ENCODE measurements at places on chromosomes 3 and 15. TPM values are rescaled to one million over a fixed set of nuclear protein-coding genes. Genes with fewer than 3 reads are reported as not detected.

The XCR1 gene
- 0.05 TPM for total RNA-seq

- H3K27me3 ChIP-seq: no peaks in the 10 kb centered on the region
- H3K27ac ChIP-seq: peak overlapping the region; percentile 70
- H3K4me3 ChIP-seq: no peak overlapping the region
- peaks cover 65% of the 10 kb centered on the region for H3K36me3 ChIP-seq
- no peak for DNase-seq
These were observed 3.9 kb downstream of the RPL35A start for GRCh38 chr3:197953881-197954280.

- no peaks in the 10 kb centered on the region for H3K36me3 ChIP-seq
- DNase-seq: no peak
- peaks cover 35% of the 10 kb centered on the region for H3K27me3 ChIP-seq
- H3K27ac ChIP-seq: no peak overlapping the region
- H3K4me1 ChIP-seq: peaks cover 25% of the 10 kb centered on the region
These were observed 2.9 kb downstream of the FMN1 start for GRCh38 chr15:33191591-33191990.

The SMCO1 gene
- total RNA-seq: not detected

GRCh38 chr15:60350108-60350507, 47.7 kb downstream of the ANXA2 start:
- peaks cover 4% of the 10 kb centered on the region for H3K4me1 ChIP-seq
- H3K27me3 ChIP-seq: no peaks in the 10 kb centered on the region
- no peak overlapping the region for H3K27ac ChIP-seq
- DNase-seq: no peak
- H3K36me3 ChIP-seq: peaks cover 58% of the 10 kb centered on the region
- H3K4me3 ChIP-seq: no peak overlapping the region

GRCh38 chr3:38116471-38117162, 20.3 kb downstream of the ACAA1 start:
- H3K36me3 ChIP-seq: peaks cover 8% of the 10 kb centered on the region
- H3K4me1 ChIP-seq: no peaks in the 10 kb centered on the region
- no peak overlapping the region for H3K27ac ChIP-seq
- DNase-seq: no peak
- H3K4me3 ChIP-seq: no peak overlapping the region
- no peaks in the 10 kb centered on the region for H3K27me3 ChIP-seq

The CFAP100 gene
- total RNA-seq: not detected

- DNase-seq: no peak
- no peaks in the 10 kb centered on the region for H3K4me1 ChIP-seq
- H3K4me3 ChIP-seq: no peak overlapping the region
- peaks cover 15% of the 10 kb centered on the region for H3K27me3 ChIP-seq
- no peaks in the 10 kb centered on the region for H3K36me3 ChIP-seq
- no peak overlapping the region for H3K27ac ChIP-seq
These were observed 101.7 kb upstream of the CCDC54 start for GRCh38 chr3:107275511-107275910.

DNA sequence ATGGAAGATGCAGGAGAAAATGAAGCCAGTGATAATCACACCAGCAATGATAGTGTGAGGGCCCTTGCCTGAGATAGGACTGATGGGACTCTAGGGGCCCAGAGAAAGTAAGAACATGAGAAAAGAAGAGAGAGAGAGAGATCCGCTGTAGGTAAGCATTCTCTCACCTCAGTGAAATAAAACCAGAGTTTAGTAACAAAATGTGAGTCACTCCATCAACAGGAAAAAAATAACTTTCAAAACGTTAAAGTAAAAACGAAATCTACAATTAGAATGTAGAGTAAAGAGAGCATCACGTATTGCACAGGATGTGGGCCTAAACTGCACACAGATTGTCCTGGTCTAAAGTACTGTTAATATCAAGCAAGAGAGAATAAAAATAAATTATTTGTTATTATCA, 6.8 kb upstream of the PRSS50 start:
- no peaks in the 10 kb centered on the region for H3K36me3 ChIP-seq
- H3K27me3 ChIP-seq: peaks cover 6% of the 10 kb centered on the region
- H3K27ac ChIP-seq: no peak overlapping the region
- H3K4me1 ChIP-seq: peaks cover 3% of the 10 kb centered on the region
- peak; percentile 7 for DNase-seq

- peaks cover 7% of the 10 kb centered on the region for H3K4me1 ChIP-seq
- H3K4me3 ChIP-seq: no peak overlapping the region
- H3K27ac ChIP-seq: no peak overlapping the region
- DNase-seq: no peak
These were observed 4.8 kb upstream of the CDAN1 start for GRCh38 chr15:42741710-42742109.

The SCAANT1 gene
- total RNA-seq: not detected

DNA sequence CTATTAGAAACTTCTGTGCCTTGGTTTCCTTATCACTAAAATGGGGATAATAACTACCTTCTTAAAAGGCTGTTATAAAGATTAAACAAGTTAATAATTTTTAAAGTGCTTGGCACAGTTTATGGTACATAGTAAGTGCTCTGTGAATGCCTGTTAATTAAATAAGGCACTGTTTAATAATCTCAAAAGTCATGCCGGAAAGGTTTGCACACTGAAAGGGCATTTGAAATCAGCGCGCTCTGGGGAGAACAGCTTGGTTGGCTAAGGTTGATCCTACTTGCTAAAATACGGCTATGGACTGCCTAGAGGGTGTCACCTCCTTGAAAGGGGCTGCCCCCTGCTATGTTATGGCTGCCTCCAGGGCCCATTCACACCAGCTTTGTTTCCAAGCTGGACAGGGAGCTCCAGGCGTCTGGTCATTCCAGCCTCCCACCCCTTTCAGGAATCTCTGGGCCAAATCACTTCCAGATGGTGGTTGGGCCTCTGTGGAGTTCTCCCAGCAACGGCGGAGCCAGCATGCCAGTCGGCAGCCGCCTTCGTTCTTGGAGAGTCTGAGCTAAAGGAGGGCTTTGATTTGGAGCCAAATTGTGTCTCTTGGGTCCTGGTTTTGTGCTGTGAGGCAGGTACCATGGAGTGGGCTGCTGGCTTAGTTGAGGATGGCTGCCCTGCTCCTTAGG, 5.9 kb downstream of the FLNB start:
- H3K4me3 ChIP-seq: no peak overlapping the region
- H3K4me1 ChIP-seq: peaks cover 27% of the 10 kb centered on the region
- no peaks in the 10 kb centered on the region for H3K36me3 ChIP-seq
- DNase-seq: no peak
- H3K27me3 ChIP-seq: no peaks in the 10 kb centered on the region

The BCL2A1 gene
- 111 TPM for total RNA-seq

DNA sequence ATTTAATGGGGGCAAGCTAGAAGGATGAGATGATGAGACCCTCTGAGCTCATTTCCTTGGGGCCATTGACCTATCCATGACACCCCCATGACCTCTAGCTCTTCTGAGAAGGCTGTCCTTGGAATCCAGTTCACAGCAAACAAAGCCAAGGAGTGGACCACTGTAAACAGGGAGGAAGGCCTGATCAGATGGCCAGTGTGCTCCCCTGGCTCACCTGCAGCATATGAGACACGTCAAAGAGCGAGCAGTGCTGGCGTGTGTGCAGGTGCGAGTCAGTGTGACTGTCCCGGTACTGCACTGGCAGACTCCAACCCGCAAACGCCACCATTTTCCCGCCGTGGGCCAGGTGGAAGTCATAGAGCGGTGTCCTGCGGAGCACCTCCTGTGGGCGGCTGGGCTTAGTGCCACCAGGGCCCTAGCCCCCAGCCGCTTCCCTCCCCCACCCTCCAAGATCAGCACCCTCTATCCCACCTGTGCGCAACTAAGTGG, 339 bp downstream of the AMT start:
- H3K27me3 ChIP-seq: no peaks in the 10 kb centered on the region
- DNase-seq: no peak
- H3K36me3 ChIP-seq: peaks cover 7% of the 10 kb centered on the region
- no peak overlapping the region for H3K4me3 ChIP-seq
- H3K4me1 ChIP-seq: peaks cover 46% of the 10 kb centered on the region

GRCh38 chr3:72034986-72035385, 250.0 kb upstream of the PROK2 start:
- H3K27me3 ChIP-seq: peaks cover 29% of the 10 kb centered on the region
- H3K36me3 ChIP-seq: no peaks in the 10 kb centered on the region
- no peak overlapping the region for H3K27ac ChIP-seq
- H3K4me1 ChIP-seq: peaks cover 9% of the 10 kb centered on the region

GRCh38 chr3:163890661-163891060, 1187.6 kb downstream of the SI start:
- H3K27ac ChIP-seq: no peak overlapping the region
- no peaks in the 10 kb centered on the region for H3K4me1 ChIP-seq
- DNase-seq: no peak
- no peaks in the 10 kb centered on the region for H3K27me3 ChIP-seq
- no peak overlapping the region for H3K4me3 ChIP-seq

GRCh38 chr3:185521349-185522138, 22.7 kb upstream of the TMEM41A start:
- H3K4me1 ChIP-seq: no peaks in the 10 kb centered on the region
- no peak overlapping the region for H3K27ac ChIP-seq
- peaks cover 16% of the 10 kb centered on the region for H3K27me3 ChIP-seq
- DNase-seq: no peak
- no peak overlapping the region for H3K4me3 ChIP-seq

DNA sequence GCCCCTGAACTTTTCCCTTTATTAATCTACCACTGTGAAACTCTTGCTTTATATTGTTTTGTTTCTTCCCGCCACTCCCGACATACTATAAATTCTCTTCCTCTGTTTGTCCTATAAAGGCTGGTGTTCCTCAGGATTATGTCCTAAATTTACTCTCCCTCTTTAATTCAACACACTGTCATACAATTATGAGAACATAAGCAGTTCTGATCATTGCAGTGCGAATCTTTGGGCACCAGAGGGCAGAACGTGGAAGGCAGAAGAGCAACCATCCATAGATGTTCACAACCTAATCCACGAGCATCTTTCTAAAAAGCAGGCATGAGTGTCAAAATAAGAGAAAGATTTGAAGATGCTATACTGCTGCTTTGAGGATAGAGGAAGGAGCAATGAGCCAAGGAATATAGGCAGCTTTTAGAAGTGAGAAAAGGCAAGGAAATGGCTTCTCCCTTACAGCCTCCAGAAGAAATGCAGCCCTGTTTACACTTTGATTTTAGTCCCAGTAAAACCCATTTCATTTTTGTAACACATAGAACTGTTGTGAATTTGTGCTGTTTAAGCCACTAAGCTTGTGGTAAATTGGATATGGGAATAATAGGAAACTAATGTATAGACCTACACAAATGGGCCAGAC, 179.4 kb downstream of the GBE1 start:
- no peak overlapping the region for H3K27ac ChIP-seq
- H3K27me3 ChIP-seq: no peaks in the 10 kb centered on the region
- DNase-seq: peak; percentile 38
- peaks cover 8% of the 10 kb centered on the region for H3K36me3 ChIP-seq
- no peaks in the 10 kb centered on the region for H3K4me1 ChIP-seq

GRCh38 chr3:170076715-170077238, 39.0 kb downstream of the GPR160 start:
- H3K27me3 ChIP-seq: no peaks in the 10 kb centered on the region
- no peak overlapping the region for H3K4me3 ChIP-seq
- peaks cover 5% of the 10 kb centered on the region for H3K36me3 ChIP-seq
- H3K4me1 ChIP-seq: no peaks in the 10 kb centered on the region
- DNase-seq: no peak

DNA sequence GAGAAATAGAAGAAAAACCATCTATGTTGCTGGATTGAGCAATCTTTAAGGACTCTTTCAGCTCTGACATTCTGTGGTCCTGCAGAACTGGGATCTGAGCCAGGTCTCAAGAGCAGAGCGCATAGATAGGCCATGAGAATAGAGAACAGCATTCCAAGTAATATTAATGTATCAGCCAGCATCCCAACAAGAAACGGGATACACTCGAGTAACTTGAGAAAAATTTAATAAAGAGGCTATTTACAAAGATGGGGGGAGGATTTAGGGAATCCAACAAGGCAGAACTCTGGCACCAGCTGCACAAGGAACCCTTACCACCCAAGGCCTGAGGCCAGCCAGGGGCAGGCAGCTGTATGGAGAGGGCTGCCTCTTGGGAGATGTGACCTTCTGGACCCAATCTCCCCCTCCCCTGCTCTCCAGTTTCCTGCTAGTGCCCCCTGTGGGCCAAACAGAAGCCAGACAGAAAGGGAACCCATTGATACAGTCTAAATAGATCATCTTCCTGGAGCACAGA, 8.2 kb downstream of the TMOD2 start:
- H3K4me1 ChIP-seq: peaks cover 2% of the 10 kb centered on the region
- H3K27me3 ChIP-seq: no peaks in the 10 kb centered on the region
- DNase-seq: peak; percentile 31
- no peak overlapping the region for H3K4me3 ChIP-seq

DNA sequence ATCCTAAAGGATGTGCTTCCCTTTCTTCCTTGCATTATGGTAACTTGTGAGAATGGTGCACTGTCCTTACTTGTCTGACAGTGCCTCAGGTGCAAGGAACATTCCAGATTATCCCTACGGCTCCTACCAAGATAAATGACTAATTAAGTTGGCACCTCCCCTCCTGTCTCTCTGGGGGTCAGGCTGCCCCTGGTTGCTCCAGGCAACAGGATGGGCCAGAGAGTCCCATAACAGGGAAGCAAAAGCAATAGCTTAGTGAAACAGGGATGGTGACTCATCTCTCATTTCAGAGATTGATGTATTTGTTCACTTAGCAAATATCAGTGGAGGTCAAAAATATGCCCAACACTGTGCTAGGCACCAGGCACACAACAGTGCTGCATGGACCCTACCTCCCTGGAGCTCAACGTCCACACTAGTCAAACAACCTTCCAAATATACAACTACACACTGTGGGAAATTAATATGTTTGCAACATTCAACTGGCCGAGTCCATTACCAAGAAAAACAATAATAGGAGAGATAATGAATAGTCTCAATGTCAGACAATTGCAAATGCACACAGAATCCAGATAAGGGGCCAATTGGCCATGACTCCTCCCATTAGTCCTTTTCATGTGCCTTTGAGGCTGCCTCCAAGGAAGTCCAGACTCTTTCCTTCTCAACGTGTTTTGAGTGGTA, 249.0 kb downstream of the TLE3 start:
- H3K27me3 ChIP-seq: peaks cover 7% of the 10 kb centered on the region
- no peak overlapping the region for H3K27ac ChIP-seq
- no peaks in the 10 kb centered on the region for H3K36me3 ChIP-seq
- DNase-seq: no peak
- H3K4me3 ChIP-seq: no peak overlapping the region
- H3K4me1 ChIP-seq: peaks cover 8% of the 10 kb centered on the region

GRCh38 chr3:28290863-28291300, 49.5 kb downstream of the CMC1 start:
- no peaks in the 10 kb centered on the region for H3K27me3 ChIP-seq
- no peak overlapping the region for H3K27ac ChIP-seq
- H3K4me3 ChIP-seq: no peak overlapping the region
- H3K36me3 ChIP-seq: peaks cover 13% of the 10 kb centered on the region

The ITIH4 gene
- 6.3 TPM for total RNA-seq

The COL6A6 gene
- total RNA-seq: not detected

GRCh38 chr3:171654809-171655208, 155.5 kb downstream of the PLD1 start:
- no peaks in the 10 kb centered on the region for H3K4me1 ChIP-seq
- H3K36me3 ChIP-seq: no peaks in the 10 kb centered on the region
- H3K4me3 ChIP-seq: no peak overlapping the region
- H3K27me3 ChIP-seq: no peaks in the 10 kb centered on the region
- no peak for DNase-seq

The ZDHHC3 gene
- 26.9 TPM for total RNA-seq

GRCh38 chr3:159919873-159920272, 68.8 kb upstream of the IL12A start:
- no peak overlapping the region for H3K4me3 ChIP-seq
- peaks cover 3% of the 10 kb centered on the region for H3K27me3 ChIP-seq
- H3K4me1 ChIP-seq: no peaks in the 10 kb centered on the region
- H3K27ac ChIP-seq: no peak overlapping the region

The ITIH1 gene
- total RNA-seq: not detected

Data from activated CD4-positive, alpha-beta memory T cell treated with anti-CD3 and anti-CD28 coated beads for 36 hours (primary cell).